ENCODE measurements at places on chromosomes 2 and 18.
A peak's percentile ranks its signal among the peaks of the same experiment; 100 is the strongest.

DNA sequence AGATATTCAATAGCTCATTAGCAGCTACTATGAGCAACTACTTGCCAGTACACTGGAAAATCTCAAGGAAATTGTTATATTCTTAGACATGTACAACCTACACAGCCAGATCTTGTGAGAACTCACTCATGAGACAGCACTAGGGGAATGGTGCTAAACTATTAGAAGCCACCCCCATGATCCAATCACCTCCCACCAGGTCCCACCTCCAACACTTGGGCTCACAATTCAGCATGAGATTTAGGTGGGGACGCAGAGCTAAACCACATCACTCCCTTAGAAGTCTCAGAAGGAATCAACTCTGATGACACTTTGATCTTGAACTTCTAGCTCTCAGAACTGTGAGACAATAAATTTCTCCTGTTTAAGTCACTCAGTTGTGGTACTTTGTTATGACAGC, 418.3 kb upstream of the SPHKAP start:
- no peak for DNase-seq

DNA sequence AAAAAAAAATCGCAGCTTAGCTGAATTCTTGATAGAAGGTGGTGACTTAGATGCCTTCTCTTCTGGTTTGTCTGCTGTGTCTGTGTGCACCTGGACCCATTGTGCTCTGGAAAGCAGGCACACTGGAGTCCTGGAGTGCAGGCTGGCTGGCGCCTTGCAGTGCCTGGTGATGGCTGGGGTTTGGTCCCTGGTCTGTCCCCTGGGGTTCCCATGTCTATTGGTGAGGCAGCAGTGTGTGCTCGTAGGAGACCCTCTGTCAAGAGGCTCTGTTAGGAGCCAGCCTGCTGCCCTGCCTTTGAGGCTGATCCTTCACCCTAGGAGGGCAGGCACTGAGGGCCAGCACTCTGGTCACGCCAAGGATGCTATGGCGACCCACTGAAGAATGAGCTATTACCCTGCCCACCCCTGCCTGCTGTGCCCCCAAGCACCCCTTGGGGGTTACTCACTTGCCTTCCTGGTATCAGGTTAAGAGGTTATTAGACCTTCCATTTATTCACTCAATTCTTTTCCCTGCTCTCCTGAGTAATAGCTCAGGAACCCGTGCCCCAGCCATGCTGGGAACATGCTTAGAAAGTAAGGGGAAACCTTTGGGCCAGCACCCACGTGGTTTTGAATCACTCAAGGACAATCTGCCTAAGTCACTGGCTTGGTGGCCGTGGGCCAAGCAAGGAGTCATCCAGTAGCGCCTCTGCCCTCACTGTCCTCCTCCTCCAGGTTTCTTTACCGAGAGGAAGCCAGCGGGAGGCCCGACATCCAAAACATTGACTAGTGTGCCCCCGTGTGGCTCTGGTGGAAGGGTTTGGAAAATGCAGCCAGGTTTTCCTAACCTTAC, 284.5 kb downstream of the PRKCE start:
- DNase-seq, result peak; percentile 79

- DNase-seq, result no peak
These were observed 263.7 kb upstream of the REV1 start for GRCh38 chr2:99753505-99753904.

- DNase-seq, result no peak
These were observed 213.1 kb downstream of the GCA start for GRCh38 chr2:162556996-162557395.

DNA sequence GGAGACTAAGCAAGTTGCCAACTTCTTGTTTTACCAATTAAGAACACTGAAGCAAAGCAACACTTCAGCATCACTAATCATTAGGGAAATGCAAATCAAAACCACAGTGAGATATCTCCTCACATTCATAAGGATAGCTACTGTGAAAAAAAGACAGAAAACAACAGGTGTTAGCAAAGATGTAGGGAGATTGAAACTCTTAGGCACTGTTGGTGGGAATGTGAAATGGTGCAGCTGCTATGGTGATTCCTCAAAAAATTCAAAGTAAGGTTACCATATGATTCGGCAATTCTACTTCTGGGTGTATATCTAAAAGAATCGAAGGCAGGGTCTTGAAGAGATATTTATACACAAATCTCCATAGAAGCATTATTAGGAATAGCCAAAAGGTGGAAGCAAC, 8.6 kb upstream of the PRKD3 start:
- DNase-seq, result no peak
